ENCODE measurements at places on chromosomes 2 and 18.

- no peak for DNase-seq
Measured at GRCh38 chr2:222904557-222905258, 43.9 kb downstream of the ACSL3 start.

GRCh38 chr18:6650127-6650507 lies 79.4 kb upstream of the ARHGAP28 start:
- no peak for DNase-seq

DNA sequence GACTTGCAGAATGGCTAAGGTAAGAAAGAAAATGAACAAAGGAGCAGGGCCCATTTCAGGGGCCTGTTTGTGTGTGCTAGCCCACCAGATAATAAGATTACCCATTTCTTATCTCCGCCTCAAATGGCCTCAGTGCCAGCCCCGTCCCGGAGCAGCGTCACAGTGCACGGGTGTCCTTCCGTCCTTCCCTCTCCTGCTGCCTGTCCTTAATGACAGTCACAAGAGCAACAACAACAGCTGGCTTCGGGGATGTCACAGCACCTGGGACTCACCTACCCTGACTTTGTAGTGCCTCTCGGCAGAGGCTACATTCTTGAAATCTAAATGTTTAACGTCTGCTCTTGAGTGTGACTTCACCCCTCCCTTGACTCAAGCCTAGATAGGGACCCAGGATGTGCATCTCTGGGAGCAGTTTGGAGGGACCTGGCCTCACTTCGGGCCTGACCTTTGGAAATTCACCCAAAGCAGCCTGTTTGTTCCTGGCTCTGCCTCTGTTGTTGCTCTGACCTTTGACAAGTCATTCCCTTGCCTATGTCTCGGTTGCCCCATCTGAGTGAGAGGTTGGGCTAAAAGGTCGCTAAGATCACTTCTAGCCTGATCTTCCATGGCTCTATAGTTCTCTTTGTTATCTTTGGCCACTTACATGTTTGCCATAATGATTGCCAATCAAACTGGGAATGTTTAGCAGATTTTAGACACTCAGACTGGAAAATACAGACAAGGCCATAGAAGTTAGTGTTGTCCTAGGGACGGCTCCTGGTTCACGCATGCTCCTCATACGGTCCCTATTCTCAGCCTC lies 122.5 kb downstream of the KLHL29 start:
- DNase-seq: no peak

GRCh38 chr2:199848389-199849130 lies 2.4 kb downstream of the FTCDNL1 start:
- no peak for DNase-seq

DNA sequence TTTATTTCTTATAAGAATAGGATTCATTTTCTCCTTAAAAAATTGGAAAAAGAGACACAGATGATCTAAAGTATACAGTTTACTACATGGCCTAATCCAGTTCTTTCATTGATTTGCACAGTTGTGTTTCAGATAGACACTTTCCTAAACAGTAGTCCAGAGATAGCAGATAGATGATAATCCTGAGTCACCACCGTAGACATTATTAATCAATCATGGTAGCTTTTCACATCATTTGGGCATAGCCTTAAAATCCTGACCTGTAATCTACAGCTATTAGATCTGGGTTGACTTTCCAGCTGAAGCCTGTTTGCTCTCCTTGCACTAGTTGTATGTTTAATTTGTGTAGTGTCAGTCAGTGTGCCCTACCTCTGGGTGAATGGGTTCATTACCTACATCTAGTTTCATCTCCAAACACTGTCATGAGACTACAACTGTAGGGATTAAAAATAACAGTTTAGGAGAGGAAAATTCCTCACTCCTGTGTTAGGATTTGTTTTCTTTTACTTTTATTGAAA lies 14.1 kb downstream of the C18orf63 start:
- DNase-seq: no peak

- no peak for DNase-seq
Measured at GRCh38 chr18:74124642-74125041, 23.0 kb downstream of the FBXO15 start.

- no peak for DNase-seq
Measured at GRCh38 chr2:172909454-172909853, 166.2 kb upstream of the MAP3K20 start.

GRCh38 chr2:19987936-19988335 lies 2.0 kb downstream of the WDR35 start:
- no peak for DNase-seq

GRCh38 chr2:105438104-105438929 lies 39.5 kb upstream of the FHL2 start:
- DNase-seq: no peak

- no peak for DNase-seq
Measured at GRCh38 chr2:215601990-215602721, 166.3 kb upstream of the FN1 start.

GRCh38 chr18:10100196-10100595 lies 186.4 kb downstream of the VAPA start:
- no peak for DNase-seq

- no peak for DNase-seq
Measured at GRCh38 chr2:217835931-217836891, 166.6 kb downstream of the TNS1 start.

- DNase-seq: no peak
Measured at GRCh38 chr2:84719434-84719833, 161.4 kb downstream of the TRABD2A start.

DNA sequence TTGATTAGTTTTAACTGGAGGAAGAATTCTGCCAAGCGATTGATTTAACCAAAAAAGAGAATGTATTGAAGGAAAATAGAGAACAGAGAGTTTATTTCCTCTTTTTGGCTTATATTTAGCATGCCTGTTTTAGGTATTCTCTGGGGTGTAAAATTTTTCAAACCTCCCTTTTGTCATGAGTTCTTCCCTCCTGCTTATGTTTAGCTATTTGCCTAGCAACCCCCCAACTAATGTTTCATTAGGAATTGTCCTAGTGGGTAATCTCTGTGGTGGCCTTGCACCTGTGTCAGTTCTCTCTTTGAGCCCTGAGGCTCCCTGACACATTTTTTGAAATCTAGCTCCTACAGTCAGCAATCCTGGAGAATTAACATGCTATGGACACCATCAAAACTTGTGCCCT lies 12.5 kb upstream of the REG1B start:
- DNase-seq: no peak

DNA sequence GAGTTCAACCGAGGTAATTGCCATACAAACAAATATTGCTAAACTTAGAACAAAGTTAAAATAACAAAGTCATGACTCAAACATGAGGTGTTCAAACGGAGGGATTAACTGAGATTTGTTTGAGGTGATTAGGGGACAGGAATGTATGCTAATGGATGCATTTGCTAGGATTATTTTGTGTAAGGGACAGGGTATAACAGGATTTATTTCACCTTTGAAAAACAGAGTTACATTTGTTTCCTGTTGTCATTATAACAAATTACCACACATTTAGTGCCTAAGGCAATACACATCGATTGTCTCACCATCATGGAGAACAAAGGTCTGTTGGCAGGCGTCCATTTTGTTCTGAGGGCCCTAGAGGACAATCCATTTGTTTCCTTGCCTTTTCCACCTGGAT lies 304.3 kb upstream of the CNTNAP5 start:
- no peak for DNase-seq

GRCh38 chr2:102046135-102046986 lies 54.6 kb downstream of the IL1R2 start:
- DNase-seq: no peak

- no peak for DNase-seq
Measured at GRCh38 chr2:197086500-197086899, 160.0 kb upstream of the PGAP1 start.

GRCh38 chr18:12803069-12803936 lies 80.7 kb downstream of the PTPN2 start:
- no peak for DNase-seq

GRCh38 chr2:60379216-60379615 lies 174.2 kb downstream of the BCL11A start:
- no peak for DNase-seq

GRCh38 chr2:128732976-128733431 lies 414.3 kb upstream of the HS6ST1 start:
- no peak for DNase-seq

DNA sequence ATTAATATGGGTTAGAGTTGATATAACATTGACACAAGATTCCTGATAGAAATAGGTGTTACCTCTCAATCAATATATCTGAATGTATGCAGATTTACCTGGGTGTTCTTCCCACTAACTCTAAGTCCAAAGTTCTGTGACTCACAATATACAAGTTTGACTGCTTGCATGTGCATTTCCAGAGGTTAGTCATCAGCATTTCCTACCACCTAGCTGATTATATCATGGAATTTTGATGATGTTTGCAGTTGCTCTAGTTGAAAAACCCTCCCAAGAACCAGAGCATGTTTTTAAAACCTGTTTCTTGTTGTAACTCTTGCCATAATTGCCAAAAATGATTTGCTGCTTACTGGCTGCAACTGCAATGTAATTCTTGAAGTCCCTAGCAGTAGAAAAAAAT lies 15.0 kb upstream of the DSG1 start:
- no peak for DNase-seq

GRCh38 chr2:88707003-88707402 lies 15.5 kb downstream of the RPIA start:
- DNase-seq: no peak

- DNase-seq: peak; percentile 54
Measured at GRCh38 chr2:240232961-240233884, 92.8 kb upstream of the OTOS start.

GRCh38 chr2:59449274-59449673 lies 1104.2 kb downstream of the BCL11A start:
- no peak for DNase-seq

GRCh38 chr2:5538313-5538712 lies 153.9 kb upstream of the SOX11 start:
- no peak for DNase-seq

DNA sequence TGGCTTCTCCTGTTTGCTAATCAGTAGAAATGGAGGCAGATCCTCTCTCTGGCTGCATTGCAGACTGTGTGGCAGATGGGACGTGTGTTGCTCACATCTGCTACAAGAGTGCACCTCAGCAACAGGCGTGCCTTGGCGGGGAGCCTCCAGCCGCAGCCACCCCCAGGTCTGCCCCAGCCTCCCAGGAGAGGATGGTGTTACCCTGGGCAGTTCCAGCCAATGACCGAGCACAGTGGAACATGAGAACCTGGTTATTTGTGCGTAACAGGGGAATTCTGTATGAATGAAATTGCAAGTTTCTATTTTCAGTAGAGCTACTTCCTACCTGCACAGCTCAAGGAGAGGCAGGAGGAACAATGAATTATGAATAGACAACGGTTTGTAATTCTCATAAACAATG lies 130.6 kb upstream of the CBLN2 start:
- DNase-seq: no peak

GRCh38 chr18:67766930-67767329 lies 250.4 kb upstream of the DSEL start:
- DNase-seq: no peak

DNA sequence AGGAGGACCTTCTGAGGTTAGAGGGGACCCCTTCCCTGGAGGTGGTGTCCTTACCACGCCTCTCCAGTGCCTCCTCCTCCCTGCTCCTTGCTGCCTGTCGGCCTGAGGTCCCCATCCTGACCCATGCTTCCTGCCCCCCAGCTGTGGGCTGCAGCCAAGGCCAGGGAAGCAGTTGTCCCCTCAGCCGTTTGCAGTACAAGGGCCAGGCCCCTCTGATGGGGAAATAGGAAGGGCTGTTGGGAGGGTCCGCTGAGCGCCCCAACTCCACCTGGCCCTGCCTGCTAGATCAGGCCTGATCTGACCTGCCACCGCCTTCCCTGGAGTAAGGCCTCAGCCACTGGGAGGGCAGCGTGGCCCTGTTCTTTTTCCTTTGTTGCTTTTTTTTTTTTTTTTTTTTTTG lies 219.8 kb downstream of the KLHL29 start:
- DNase-seq: no peak

DNA sequence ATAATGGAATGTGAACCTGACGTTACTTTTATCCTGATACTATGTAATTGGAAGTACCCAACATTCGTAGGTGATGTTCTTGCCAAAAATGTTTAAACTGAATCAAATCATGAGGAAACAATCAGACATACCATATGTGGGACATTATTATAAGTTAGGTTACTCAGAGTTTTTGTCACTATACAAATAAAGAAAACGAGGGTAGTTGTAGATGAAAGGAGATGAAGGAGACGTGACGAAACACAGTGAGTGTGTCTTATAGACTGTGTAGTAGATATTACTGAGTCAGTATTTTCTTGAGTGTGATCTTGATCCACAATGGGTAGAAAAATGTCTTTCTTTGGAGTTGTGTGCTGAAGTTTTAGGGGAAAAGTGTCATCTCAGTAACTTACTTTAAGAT lies 176.8 kb downstream of the ZNF407 start:
- no peak for DNase-seq

GRCh38 chr2:137154946-137155345 lies 389.6 kb downstream of the THSD7B start:
- DNase-seq: no peak

All from effector memory CD8-positive, alpha-beta T cell (primary cell).